Metanephros (tissue), 2 donors: ENCODE measurements at places on chromosomes 16 and 17. TPM values are rescaled to one million over a fixed set of nuclear protein-coding genes. Genes with fewer than 3 reads are reported as not detected.

CNEP1R1 gene
- 27.1 TPM for total RNA-seq

DNAI2 gene
- total RNA-seq = not detected

MT1G gene
- 40.0 TPM for total RNA-seq

SMPD3 gene
- total RNA-seq = 1.1 TPM

TMEM238L gene
- total RNA-seq = 5.0 TPM

HOXB5 gene
- total RNA-seq = 3.7 TPM

MYH8 gene
- 1,213 TPM for total RNA-seq

KRT222 gene
- not detected for total RNA-seq

EPN2 gene
- 71.7 TPM for total RNA-seq

CORO6 gene
- 21.8 TPM for total RNA-seq

LCAT gene
- total RNA-seq = 10.1 TPM

CSH1 gene
- not detected for total RNA-seq

MAP2K3 gene
- 23.7 TPM for total RNA-seq

TBX6 gene
- total RNA-seq = 1.1 TPM

YBX2 gene
- total RNA-seq = 2.0 TPM

DNAAF8 gene
- total RNA-seq = 1.1 TPM

HSD11B2 gene
- 198 TPM for total RNA-seq

DYNC1LI2 gene
- 124 TPM for total RNA-seq

PIK3R5 gene
- 5.4 TPM for total RNA-seq

GNGT2 gene
- 0.41 TPM for total RNA-seq

PRR29 gene
- total RNA-seq = 0.99 TPM

MYH1 gene
- 1.5 TPM for total RNA-seq

CA7 gene
- total RNA-seq = 0.12 TPM

ZNF750 gene
- total RNA-seq = 1.5 TPM

TMED6 gene
- total RNA-seq = 1.9 TPM

POLR3E gene
- total RNA-seq = 48.3 TPM

SLC38A8 gene
- total RNA-seq = not detected
